ENCODE measurements at places on chromosomes 11 and 22. TPM values are rescaled to one million over a fixed set of nuclear protein-coding genes. Genes with fewer than 3 reads are reported as not detected.

OR51B2 gene
- not detected for total RNA-seq

PNPLA5 gene
- not detected for total RNA-seq

DNA sequence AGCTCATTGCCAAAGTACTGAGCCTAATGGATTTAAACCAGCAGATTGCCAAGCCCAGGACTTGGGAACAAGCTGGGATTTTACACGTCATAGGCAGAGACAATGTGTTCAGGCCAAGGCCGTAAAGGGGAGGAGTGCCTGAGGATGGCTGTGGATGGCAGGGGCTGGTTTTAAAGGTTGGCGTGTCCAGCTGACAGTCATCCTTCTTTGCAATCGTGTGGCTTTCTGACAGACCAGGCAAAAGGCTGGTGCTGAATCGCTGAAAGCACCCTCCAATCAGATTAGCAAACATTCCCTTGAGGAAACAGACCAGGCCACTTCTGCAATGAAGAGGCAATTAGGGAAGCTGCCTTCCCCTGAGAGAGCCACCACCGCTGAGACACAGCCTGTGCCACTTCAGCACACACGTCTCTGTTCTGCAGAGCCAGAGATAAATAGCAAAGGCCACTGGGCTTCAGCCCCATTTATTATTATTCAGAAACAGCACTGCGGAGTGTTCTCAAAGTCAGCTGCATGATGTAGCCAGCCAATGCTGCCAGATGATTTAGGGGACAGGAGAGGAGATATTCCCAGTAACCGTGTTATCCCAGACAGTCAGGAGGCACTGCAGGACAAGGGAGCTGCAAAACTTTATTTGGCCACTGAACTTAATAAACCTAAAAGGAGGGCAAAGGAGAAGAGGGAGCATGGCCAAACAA lies 54.2 kb upstream of the CSNK2A3 start:
- H3K4me1 ChIP-seq: no peaks in the 10 kb centered on the region
- H3K4me3 ChIP-seq: no peak overlapping the region
- no peak for DNase-seq
- peaks cover 7% of the 10 kb centered on the region for H3K27me3 ChIP-seq

DNA sequence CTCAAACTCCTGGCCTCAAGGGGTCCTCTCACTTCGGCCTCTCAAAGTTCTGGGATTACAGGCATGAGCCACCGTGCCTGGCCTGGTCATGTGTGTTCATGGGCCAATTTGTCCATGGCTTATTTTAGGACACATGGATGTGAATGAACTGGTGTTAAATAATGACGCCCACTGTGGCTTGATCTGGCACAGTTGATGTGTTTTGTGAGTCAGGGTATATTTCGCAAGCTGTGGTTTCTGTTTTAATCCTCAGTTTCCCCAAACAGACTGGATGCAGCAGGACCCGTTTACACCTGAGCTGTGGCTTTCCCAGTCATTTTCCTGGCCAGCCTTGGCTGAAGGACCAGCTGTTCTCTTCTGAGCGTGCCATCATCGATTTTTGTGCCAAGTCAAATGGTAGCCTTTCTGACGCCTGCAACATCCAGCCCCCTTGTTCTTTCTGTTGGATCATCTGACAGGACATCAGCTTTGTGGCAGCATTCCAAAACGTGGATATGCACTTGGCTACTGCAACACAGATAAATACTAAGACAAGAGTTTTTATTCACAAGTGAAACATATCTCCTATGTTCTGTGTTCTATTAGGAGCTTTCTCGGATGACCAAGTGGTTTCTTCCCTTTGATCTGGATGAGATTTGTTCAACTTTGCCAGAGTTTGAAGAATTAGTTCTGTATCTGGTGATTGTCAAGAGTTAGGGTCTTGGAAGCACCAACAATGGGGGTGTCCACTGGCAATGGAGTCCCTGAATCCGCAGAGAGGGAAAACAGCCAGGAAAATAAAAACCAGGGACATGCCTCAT lies 40.0 kb upstream of the SEPTIN5 start:
- peaks cover 5% of the 10 kb centered on the region for H3K27me3 ChIP-seq
- no peak overlapping the region for H3K27ac ChIP-seq
- H3K36me3 ChIP-seq: no peaks in the 10 kb centered on the region
- no peak for DNase-seq
- no peak overlapping the region for H3K4me3 ChIP-seq
- H3K4me1 ChIP-seq: no peaks in the 10 kb centered on the region

DNA sequence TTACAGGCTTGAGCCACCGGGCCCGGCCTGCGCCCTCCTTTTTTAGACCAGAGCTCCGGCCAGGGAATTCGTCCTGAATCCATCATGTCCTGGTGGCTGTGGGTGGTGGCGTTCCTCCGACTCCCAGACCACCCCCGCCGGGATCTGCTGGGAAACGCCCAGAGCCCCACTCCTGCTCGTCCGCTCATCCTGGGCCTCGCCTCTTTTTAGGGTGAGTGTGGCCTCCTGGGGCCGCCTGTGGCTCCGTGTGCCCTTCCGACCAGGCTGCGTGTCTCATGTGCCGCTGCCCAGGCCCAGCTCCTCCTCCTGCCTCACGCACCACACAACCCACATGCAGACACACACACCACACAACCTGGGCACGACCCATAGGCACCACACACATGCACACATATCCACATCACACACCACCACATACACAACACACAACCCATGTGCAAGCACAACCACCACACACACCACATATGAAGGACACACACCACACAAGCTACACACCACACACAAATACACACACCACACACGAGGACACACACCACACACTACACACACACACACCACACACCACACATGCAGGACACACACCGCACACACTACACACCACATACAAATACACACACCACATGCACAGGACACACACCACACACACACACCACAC lies 946.2 kb downstream of the BRD1 start:
- H3K27ac ChIP-seq: no peak overlapping the region
- peaks cover 8% of the 10 kb centered on the region for H3K27me3 ChIP-seq
- no peak overlapping the region for H3K4me3 ChIP-seq

GRCh38 chr11:6362185-6362872 lies 27.9 kb upstream of the SMPD1 start:
- H3K36me3 ChIP-seq: no peaks in the 10 kb centered on the region
- H3K4me1 ChIP-seq: peaks cover 4% of the 10 kb centered on the region
- no peaks in the 10 kb centered on the region for H3K27me3 ChIP-seq
- no peak overlapping the region for H3K27ac ChIP-seq
- no peak overlapping the region for H3K4me3 ChIP-seq

DNA sequence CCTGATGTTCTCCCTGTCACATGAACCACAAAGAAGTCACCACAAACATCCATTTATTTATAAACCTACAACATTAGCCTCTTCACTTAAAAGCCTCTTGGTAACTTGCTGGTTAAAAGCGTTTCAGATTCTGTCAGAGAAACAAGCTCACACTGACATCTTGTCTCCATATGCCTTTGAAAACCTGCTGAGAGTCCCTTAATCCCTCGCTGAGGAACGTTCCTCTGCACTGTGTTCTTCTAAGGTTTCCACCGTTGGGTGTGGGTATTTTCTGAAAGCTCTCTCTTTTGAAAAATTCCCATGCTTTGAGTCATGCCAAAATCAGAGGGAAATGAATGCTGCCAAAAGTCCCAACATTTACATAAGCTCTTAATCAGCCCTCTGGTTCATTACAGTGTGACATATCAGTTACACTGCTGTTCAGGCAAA lies 149.8 kb downstream of the CCDC34 start:
- no peaks in the 10 kb centered on the region for H3K36me3 ChIP-seq
- no peak overlapping the region for H3K4me3 ChIP-seq
- peaks cover 16% of the 10 kb centered on the region for H3K27me3 ChIP-seq
